Daoy (cell line): ENCODE measurements at places on chromosomes 5 and 9. TPM values are rescaled to one million over a fixed set of nuclear protein-coding genes. Genes with fewer than 3 reads are reported as not detected.

Gene CPLANE1
- 3.7 and 5.1 TPM in 2 replicates for total RNA-seq

Gene GPR21
- not detected in 2 replicates for total RNA-seq

Gene ERAP2
- total RNA-seq: 72.8 and 82.6 TPM in 2 replicates

Gene LCN2
- not detected in 2 replicates for total RNA-seq

Gene GCNT4
- total RNA-seq: 1.7 and 1.9 TPM in 2 replicates

Gene CDX1
- total RNA-seq: 0.06 and 1.3 TPM in 2 replicates

Gene TAL2
- total RNA-seq: 0.46 TPM in 1 of 2 replicates, not detected in the other

Gene BARHL1
- not detected in 2 replicates for total RNA-seq

Gene SMIM27
- total RNA-seq: 4.6 and 11.9 TPM in 2 replicates

Gene AMBP
- 0.91 TPM in 1 of 2 replicates, not detected in the other for total RNA-seq

Gene CATSPER3
- total RNA-seq: 0.06 TPM in 1 of 2 replicates, not detected in the other

Gene EIF4E1B
- total RNA-seq: not detected in 2 replicates

Gene LRRC19
- not detected in 2 replicates for total RNA-seq

Gene C8G
- 1.2 TPM in 1 of 2 replicates, not detected in the other for total RNA-seq

Gene IFNA21
- not detected in 2 replicates for total RNA-seq

Gene FCN2
- not detected in 2 replicates for total RNA-seq

Gene PCDHGA9
- 1.2 TPM in 1 of 2 replicates, not detected in the other for total RNA-seq

Gene GFI1B
- total RNA-seq: not detected in 2 replicates

Gene SPINK6
- total RNA-seq: not detected in 2 replicates

Gene DMRT2
- 14.4 and 15.4 TPM in 2 replicates for total RNA-seq

Gene LMBRD2
- 5.3 and 6.1 TPM in 2 replicates for total RNA-seq

Gene ATP10B
- total RNA-seq: not detected in 2 replicates

Gene FOXD4L5
- not detected in 2 replicates for total RNA-seq

Gene FOXI1
- total RNA-seq: not detected in 2 replicates

Gene GRIN3A
- total RNA-seq: not detected in 2 replicates

Gene DNM1
- total RNA-seq: 8.5 and 12.3 TPM in 2 replicates

Gene ADAMTS12
- total RNA-seq: 3.5 TPM in 2 replicates

Gene PDLIM4
- 94.7 and 103 TPM in 2 replicates for total RNA-seq

Gene FOXD4
- total RNA-seq: 0.91 TPM in 1 of 2 replicates, not detected in the other

Gene GMCL2
- total RNA-seq: not detected in 2 replicates

Gene FAM81B
- not detected in 2 replicates for total RNA-seq

Gene FAM78A
- 0.51 and 0.71 TPM in 2 replicates for total RNA-seq

Gene CCL19
- not detected in 2 replicates for total RNA-seq

Gene ZNF608
- total RNA-seq: 19.1 and 21.7 TPM in 2 replicates

Gene SLC34A1
- not detected in 2 replicates for total RNA-seq

Gene OXCT1
- total RNA-seq: 24.5 and 43.8 TPM in 2 replicates

Gene TERT
- 3.9 and 8.8 TPM in 2 replicates for total RNA-seq

Gene EQTN
- not detected in 2 replicates for total RNA-seq

Gene MEIKIN
- not detected in 2 replicates for total RNA-seq

Gene PIP5K1B
- 0.09 and 0.57 TPM in 2 replicates for total RNA-seq

Gene NR2F1
- 7.3 and 10.0 TPM in 2 replicates for total RNA-seq

Gene C5orf52
- total RNA-seq: not detected in 2 replicates

Gene IL7R
- total RNA-seq: 42.5 and 45.6 TPM in 2 replicates

Gene IFNA10
- total RNA-seq: not detected in 2 replicates
